Osteocyte (in vitro differentiated cells): ENCODE measurements at places on chromosomes 2 and 18. TPM values are rescaled to one million over a fixed set of nuclear protein-coding genes. Genes with fewer than 3 reads are reported as not detected.
A peak's percentile ranks its signal among the peaks of the same experiment; 100 is the strongest.

- H3K27ac ChIP-seq = no peak overlapping the region
- no peaks in the 10 kb centered on the region for H3K36me3 ChIP-seq
Observed at GRCh38 chr2:20128506-20129330, 77.3 kb upstream of the LAPTM4A start.

- peaks cover 57% of the 10 kb centered on the region for H3K27me3 ChIP-seq
- no peak overlapping the region for H3K4me3 ChIP-seq
- no peaks in the 10 kb centered on the region for H3K36me3 ChIP-seq
- no peaks in the 10 kb centered on the region for H3K4me1 ChIP-seq
Observed at GRCh38 chr2:28534817-28535216, 39.0 kb downstream of the PLB1 start.

- no peak for DNase-seq
- no peaks in the 10 kb centered on the region for H3K4me1 ChIP-seq
- H3K27me3 ChIP-seq = no peaks in the 10 kb centered on the region
- no peak overlapping the region for H3K27ac ChIP-seq
- no peaks in the 10 kb centered on the region for H3K36me3 ChIP-seq
Observed at GRCh38 chr2:167703441-167703840, 544.0 kb downstream of the STK39 start.

- H3K27ac ChIP-seq = peak overlapping the region; percentile 56
- H3K27me3 ChIP-seq = no peaks in the 10 kb centered on the region
- H3K36me3 ChIP-seq = no peaks in the 10 kb centered on the region
- H3K4me3 ChIP-seq = no peak overlapping the region
- H3K4me1 ChIP-seq = peaks cover 57% of the 10 kb centered on the region
Observed at GRCh38 chr18:48490641-48491293, 48.1 kb upstream of the CTIF start.

- no peak overlapping the region for H3K4me3 ChIP-seq
- no peak for DNase-seq
- peaks cover 2% of the 10 kb centered on the region for H3K36me3 ChIP-seq
- H3K4me1 ChIP-seq = no peaks in the 10 kb centered on the region
- H3K27ac ChIP-seq = no peak overlapping the region
Observed at GRCh38 chr18:56445422-56445821, 193.0 kb downstream of the TXNL1 start.

- H3K4me1 ChIP-seq = peaks cover 2% of the 10 kb centered on the region
- H3K4me3 ChIP-seq = no peak overlapping the region
- H3K27me3 ChIP-seq = no peaks in the 10 kb centered on the region
Observed at GRCh38 chr2:138440759-138441158, 60.8 kb upstream of the SPOPL start.

GRCh38 chr2:113236367-113237159 lies 42.2 kb downstream of the PAX8 start:
- no peaks in the 10 kb centered on the region for H3K36me3 ChIP-seq
- no peak overlapping the region for H3K4me3 ChIP-seq
- H3K27ac ChIP-seq = peak overlapping the region; percentile 57
- DNase-seq = no peak
- peaks cover 45% of the 10 kb centered on the region for H3K4me1 ChIP-seq

GRCh38 chr2:137031731-137032130 lies 266.4 kb downstream of the THSD7B start:
- no peaks in the 10 kb centered on the region for H3K27me3 ChIP-seq
- H3K27ac ChIP-seq = no peak overlapping the region
- H3K4me1 ChIP-seq = no peaks in the 10 kb centered on the region
- no peaks in the 10 kb centered on the region for H3K36me3 ChIP-seq
- DNase-seq = no peak

DNA sequence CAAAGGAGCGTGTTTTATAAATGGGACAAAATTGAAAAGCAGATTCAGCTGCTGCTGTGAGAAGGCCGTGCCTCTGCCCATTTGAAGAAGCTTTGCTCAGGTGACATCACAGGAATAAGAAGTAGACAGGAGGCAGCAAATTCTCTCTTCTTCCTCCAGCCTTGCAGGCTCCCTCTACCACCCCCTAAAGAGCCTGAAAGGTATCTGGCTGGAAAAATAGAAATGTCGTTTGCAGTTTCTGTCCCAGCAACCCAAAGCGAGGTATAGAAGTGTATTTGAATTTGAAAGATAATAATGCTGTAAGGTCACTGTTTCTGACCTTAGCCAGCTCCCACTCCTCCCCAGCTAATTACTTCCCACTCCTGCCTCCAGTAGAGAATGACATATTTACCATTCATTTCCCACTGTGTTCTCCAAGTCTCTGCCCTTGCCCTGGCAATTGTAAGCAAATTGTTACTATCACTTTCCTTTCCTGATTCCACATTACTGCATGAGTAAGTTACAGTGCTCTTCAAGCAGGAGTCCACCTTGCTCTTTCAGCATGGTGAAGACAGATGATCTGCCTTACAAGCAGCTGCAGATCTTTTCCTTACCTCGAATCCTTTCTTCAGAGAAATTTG lies 56.8 kb upstream of the RASGRP3 start:
- peaks cover 14% of the 10 kb centered on the region for H3K4me1 ChIP-seq
- no peaks in the 10 kb centered on the region for H3K36me3 ChIP-seq
- no peaks in the 10 kb centered on the region for H3K27me3 ChIP-seq
- no peak for DNase-seq

GRCh38 chr18:48308027-48308635 lies 101.1 kb downstream of the ZBTB7C start:
- no peaks in the 10 kb centered on the region for H3K36me3 ChIP-seq
- peaks cover 30% of the 10 kb centered on the region for H3K27me3 ChIP-seq
- DNase-seq = no peak
- H3K27ac ChIP-seq = no peak overlapping the region
- H3K4me3 ChIP-seq = no peak overlapping the region

GRCh38 chr2:1755436-1756191 lies 11.3 kb upstream of the PXDN start:
- peaks cover 13% of the 10 kb centered on the region for H3K4me1 ChIP-seq
- no peaks in the 10 kb centered on the region for H3K36me3 ChIP-seq
- peak overlapping the region; percentile 52 for H3K27ac ChIP-seq

- DNase-seq = no peak
- no peak overlapping the region for H3K4me3 ChIP-seq
- H3K36me3 ChIP-seq = no peaks in the 10 kb centered on the region
- H3K27ac ChIP-seq = no peak overlapping the region
- peaks cover 7% of the 10 kb centered on the region for H3K4me1 ChIP-seq
- H3K27me3 ChIP-seq = no peaks in the 10 kb centered on the region
Observed at GRCh38 chr18:56306797-56307196, 331.6 kb downstream of the TXNL1 start.

KCNS3 gene
- total RNA-seq = not detected in 2 replicates

RIT2 gene
- not detected in 2 replicates for total RNA-seq

SNORC gene
- total RNA-seq = 1.9 and 2.1 TPM in 2 replicates

DNA sequence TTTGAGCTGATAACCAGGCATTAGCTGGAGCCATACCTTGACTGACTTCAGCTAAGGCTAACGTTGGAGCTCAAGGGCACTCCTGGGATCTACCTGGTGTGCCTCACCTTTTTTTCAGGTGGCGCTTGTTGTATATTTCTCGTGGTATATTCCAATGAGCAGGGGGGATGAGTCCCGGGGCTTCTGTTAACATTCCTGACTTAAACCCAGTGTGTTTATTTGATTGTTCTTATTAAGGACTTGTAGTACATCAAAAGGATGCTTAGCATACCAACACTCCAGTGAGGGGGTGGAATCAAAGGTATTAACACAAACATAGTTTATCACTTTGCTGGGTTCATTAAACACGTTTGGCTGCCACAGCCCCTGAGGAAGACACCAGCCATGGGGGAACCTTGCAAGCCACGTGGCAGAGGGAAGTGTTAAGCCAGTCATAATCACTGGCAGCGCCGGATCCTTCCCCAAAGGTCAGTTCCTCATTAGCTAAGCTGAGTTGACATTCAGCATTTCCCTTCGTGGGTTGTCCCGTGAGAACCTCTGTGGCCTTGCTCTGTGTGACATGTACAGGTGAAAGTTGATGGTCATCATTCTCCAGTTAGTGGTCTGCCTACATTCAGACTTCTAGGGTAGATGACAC lies 119.5 kb upstream of the MCFD2 start:
- peak overlapping the region; percentile 99 for H3K27ac ChIP-seq
- peaks cover 53% of the 10 kb centered on the region for H3K4me1 ChIP-seq
- H3K36me3 ChIP-seq = peaks cover 10% of the 10 kb centered on the region
- no peaks in the 10 kb centered on the region for H3K27me3 ChIP-seq

DNA sequence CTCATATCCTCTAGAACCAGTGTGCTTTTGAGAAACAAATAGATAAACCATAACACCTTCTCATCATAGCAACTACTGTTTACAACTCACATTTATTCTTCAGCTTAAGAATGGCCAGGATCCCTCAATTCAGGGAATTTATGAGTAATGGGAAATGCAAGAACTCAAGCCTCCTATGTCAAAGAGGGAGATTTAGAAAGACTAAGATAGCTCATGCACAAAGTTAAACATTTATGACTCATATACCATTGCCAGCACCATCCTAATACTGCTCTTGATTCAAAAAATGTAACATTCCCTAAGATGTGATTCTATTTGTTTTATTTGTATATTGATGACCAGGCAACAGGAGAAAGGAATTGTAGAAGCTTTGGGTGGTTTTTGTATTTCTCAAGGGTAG lies 172.8 kb downstream of the CYP26B1 start:
- no peak for DNase-seq
- no peaks in the 10 kb centered on the region for H3K36me3 ChIP-seq
- H3K4me1 ChIP-seq = no peaks in the 10 kb centered on the region
- H3K27ac ChIP-seq = no peak overlapping the region
- H3K27me3 ChIP-seq = peaks cover 75% of the 10 kb centered on the region

DNA sequence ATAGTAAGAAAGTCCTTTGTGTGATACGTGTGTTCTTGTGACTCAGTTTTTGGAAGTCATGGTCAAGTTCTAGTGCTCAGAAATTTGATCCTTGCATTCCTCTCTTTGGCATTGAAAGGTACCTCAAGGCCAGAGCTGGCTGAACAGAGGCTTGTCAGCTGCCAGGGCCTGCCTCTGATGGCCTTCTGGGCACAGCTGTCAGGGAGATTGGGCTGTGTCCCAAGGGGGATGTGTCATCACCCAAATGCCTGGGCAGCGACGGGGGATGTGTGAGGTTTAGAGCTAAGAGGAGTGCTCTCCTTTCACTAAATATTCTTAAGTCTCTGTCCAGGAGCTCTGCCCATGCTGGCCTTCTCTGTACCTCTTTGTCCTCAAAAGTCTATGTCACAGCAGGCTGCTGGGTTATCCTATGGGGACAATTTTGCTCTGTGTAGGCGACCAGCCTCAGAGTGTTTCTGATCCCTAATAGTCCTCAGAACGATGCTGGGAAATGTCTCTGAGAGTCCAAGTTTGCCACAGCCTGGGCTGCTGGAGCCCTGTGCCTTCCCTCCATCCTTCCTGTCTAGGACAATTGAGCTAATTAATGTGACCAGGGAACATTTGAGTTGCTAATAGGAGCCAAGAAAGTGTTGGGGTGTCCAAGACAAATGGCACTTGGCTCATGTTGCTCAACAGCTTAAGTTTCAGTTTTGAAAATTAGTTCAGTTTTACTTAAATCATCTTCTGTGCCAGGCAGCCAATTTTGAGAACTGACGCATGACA lies 115.4 kb upstream of the ZNF521 start:
- peaks cover 37% of the 10 kb centered on the region for H3K4me1 ChIP-seq
- DNase-seq = no peak
- no peaks in the 10 kb centered on the region for H3K27me3 ChIP-seq
- H3K36me3 ChIP-seq = no peaks in the 10 kb centered on the region

GRCh38 chr18:36284671-36285295 lies 12.7 kb upstream of the FHOD3 start:
- no peak overlapping the region for H3K27ac ChIP-seq
- no peak overlapping the region for H3K4me3 ChIP-seq
- peaks cover 49% of the 10 kb centered on the region for H3K27me3 ChIP-seq
- H3K36me3 ChIP-seq = peaks cover 2% of the 10 kb centered on the region

STARD6 gene
- total RNA-seq = not detected in 2 replicates

- peaks cover 30% of the 10 kb centered on the region for H3K4me1 ChIP-seq
- H3K27me3 ChIP-seq = no peaks in the 10 kb centered on the region
- H3K27ac ChIP-seq = no peak overlapping the region
- DNase-seq = no peak
- no peaks in the 10 kb centered on the region for H3K36me3 ChIP-seq
Observed at GRCh38 chr2:172288603-172289002, 138.8 kb upstream of the ITGA6 start.

- no peak overlapping the region for H3K27ac ChIP-seq
- DNase-seq = no peak
- H3K27me3 ChIP-seq = no peaks in the 10 kb centered on the region
Observed at GRCh38 chr2:18362696-18363095, 197.8 kb downstream of the RDH14 start.

DNA sequence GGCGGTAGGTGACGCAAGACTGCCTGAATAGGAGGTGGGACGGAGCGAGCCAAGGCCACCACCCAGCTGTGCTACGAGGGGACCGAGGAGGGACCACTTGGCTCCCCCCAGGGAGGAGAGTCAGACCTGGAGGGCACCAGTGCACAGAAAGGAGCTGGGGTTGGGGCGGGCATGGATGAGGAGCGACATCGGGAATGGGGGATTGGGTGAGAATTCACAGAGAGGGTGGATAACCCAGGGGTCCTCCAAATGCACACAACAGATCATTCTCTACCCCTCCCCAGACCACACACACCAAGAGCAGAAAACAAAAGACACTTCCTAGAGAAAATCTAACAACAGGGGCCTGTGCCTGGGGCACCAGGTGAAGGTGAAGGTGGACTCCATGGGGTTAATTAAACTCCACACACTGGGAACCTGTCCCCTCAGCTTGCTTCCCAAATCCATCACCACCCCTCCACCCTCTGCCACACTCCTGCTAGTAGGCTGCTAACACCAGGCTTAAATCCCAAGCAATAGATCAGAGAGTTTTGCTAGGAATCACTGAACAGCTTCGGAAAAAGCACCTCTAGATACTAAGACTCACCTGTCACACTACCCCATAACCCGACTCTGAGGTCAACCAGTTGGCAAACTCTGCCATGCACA lies 274.6 kb downstream of the EIPR1 start:
- H3K27ac ChIP-seq = no peak overlapping the region
- no peak for DNase-seq
- H3K36me3 ChIP-seq = no peaks in the 10 kb centered on the region

DNA sequence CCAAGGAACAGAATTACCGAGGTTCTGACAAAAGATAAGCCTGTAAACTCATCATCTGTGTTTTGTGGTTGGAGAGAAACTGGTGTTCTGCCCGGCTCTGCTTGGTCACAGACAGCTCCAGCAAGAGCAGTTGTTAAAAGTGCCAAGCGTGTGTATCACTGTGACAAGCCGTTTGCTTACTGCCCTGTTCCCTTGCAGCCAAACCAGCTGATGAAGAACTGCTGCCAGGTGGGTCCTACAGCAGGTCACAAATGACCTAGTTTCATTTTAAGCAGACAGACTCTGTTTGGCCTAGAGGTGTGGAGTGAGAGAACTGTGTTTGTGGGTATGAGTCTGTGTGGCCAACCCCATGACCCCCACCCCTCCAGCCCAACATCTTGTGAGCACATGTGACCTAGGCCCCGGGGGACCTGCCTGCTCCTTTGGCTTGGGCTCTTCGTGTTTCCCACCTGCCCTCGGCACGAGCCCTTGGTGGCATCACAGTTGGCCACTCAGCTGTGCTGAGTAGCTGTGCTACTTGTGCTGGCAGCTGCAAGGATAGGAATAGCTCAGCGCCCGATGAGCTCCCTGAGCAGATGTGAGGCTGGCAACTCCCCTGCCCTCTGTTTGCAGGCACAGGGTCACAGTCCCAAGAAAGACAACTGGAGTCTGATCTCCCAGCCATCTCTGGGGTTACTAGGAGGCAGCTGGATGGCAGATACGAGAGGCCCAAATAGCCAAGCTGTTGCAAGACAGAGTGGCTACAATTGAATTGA lies 9.7 kb downstream of the OXER1 start:
- no peak overlapping the region for H3K4me3 ChIP-seq
- peaks cover 21% of the 10 kb centered on the region for H3K4me1 ChIP-seq
- no peak for DNase-seq
- peak overlapping the region; percentile 42 for H3K27ac ChIP-seq

- no peaks in the 10 kb centered on the region for H3K4me1 ChIP-seq
- H3K36me3 ChIP-seq = no peaks in the 10 kb centered on the region
- peaks cover 20% of the 10 kb centered on the region for H3K27me3 ChIP-seq
- DNase-seq = no peak
- H3K27ac ChIP-seq = no peak overlapping the region
- H3K4me3 ChIP-seq = no peak overlapping the region
Observed at GRCh38 chr2:218193701-218194100, 23.3 kb upstream of the ARPC2 start.

CNGA3 gene
- total RNA-seq = not detected in 2 replicates
